Germinal center (tissue), 1 donor: ENCODE measurements at places on chromosomes 13 and 19.

GRCh38 chr13:100182900-100183490 is 94.1 kb downstream of the PCCA start:
- no peak for DNase-seq

DNA sequence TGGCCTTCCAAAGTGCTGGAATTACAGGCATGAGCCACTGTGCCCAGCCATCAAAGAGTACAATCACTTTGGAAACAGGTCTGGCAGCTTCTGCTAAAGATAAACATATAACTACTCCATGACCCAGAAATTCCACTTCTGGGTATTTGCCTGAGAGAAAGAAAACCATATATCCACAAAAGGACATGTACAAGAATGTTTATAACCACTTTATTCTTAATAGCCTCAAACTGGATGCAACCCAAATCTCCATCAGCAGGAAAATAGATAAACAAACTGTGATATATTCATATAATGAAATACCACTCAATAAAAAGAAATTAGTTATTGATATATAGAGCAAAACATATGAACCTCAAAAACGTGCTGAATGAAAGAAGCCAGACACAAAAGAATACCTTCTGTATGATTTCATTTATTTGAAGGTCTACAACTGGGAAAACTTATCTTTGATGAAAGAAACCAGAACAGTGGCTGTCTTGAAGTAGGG is 40.5 kb downstream of the TEX26 start:
- DNase-seq = no peak

- no peak for DNase-seq
Measured at GRCh38 chr19:46546194-46546896, 50.7 kb upstream of the PNMA8B start.

DNA sequence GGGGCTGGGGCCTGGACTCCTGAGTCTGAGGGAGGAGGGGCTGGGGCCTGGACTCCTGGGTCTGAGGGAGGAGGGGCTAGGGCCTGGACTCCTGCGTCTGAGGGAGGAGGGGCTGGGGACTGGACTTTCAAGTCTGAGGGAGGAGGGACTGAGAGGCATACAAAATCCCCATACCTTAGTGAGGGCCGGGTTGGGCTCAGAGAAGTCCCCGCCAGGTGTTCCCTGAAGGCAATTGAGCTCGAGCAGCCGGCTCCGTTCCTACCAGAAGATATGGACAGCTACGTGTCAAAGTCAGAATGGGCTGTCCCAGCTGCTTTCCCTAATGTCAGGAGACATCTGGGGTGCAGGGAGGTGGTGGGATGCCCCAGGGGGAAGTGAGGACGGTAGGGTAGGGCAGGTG is 9.5 kb downstream of the PHLDB3 start:
- no peak for DNase-seq

DNA sequence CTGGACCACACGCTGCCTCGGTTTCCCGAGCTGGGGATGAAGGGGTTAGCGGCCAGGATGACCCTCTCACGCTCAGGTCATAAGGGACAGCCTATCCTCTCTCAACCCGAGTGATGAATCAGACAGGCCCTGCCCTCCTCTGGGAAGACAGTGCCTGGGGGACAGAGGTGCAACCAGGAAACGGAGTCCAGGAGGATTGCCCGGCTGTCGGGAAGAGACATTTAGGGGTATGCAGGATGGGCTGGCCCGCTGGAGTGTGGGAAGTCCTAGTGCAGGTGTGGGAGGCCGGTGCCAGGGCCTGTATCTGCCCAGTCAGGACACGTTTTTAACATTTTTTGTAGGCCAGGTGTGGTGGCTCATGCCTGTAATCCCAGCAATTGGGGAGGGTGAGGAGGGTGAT is 8.3 kb downstream of the LSM7 start:
- DNase-seq = no peak

GRCh38 chr13:80242728-80243427 is 98.0 kb downstream of the SPRY2 start:
- no peak for DNase-seq

GRCh38 chr19:19224852-19225494 is 13.2 kb downstream of the NCAN start:
- DNase-seq = peak; percentile 89

GRCh38 chr13:94662274-94662945 is 49.9 kb downstream of the SOX21 start:
- DNase-seq = no peak

- DNase-seq = peak; percentile 67
Measured at GRCh38 chr19:45667620-45668341, at the start of gene GIPR. Gene GIPR (plus strand): TSS chr19:45668221. CDS start chr19:45669521, 1,300 bp downstream.

- no peak for DNase-seq
Measured at GRCh38 chr13:25901460-25902376, 150.1 kb downstream of the SHISA2 start.

GRCh38 chr13:62837895-62838294 is 1422.2 kb upstream of the PCDH20 start:
- DNase-seq = no peak

DNA sequence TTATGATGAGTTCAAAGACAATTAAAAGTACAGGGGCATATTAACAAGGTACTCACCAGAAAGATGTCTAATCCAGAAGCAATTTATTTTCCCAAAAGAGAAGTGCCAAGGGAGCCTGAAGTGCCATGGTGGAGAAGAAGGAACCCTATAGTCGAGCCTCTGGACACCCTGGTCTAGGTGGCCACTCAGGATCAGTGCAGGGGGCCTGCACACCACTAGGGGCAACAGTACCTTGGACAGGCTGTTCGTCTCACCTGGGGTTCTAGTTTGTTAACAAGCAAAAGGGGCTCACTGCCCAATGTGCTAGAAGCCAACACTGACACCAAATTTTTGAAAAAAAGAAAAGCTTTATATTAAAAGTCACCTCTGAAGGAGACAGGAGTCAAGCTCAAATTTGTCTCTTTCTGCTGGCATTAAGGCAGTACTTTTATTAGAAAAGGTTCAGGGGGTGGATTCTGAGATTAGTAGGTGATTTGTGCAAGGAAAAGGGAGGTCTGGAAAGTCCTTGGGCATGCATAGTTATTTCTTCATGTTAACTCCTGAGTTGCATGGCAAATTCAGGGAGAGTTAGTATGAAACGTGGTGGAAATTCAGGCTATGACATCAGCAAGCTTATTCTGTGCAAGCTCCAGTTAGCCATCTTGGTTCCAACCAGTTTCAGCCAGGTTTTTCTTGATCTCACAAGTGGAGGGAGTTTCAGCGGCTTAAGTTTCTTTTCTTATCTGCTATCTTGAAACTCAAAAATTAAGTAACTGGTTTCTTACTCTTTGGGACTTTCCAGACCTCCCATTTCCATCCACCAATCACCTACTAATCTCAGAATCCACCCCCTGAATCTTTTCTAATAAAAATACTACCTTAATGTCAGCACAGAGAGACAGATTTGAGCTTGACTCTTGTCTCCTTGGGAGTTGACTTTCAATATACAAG is 884 bp upstream of the CBY2 start:
- DNase-seq = no peak

DNA sequence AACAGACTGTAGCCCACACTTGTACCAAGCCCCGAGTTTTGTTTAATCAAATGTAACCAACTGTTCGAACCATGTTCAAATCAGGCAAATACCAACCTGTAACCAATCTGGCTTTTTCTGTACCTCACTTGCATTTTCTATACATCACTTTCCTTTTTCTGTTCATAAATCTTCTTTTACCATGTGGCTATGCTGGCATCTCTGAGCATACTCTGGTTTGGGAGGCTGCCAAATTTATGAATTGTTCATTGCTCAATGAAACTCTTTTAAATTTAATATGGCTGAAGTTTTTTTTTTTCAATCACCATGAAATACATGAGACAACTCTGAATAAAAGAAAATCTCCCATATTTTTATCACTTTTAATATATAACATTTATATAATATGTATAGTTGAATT is 256.1 kb downstream of the SLITRK6 start:
- DNase-seq = no peak

DNA sequence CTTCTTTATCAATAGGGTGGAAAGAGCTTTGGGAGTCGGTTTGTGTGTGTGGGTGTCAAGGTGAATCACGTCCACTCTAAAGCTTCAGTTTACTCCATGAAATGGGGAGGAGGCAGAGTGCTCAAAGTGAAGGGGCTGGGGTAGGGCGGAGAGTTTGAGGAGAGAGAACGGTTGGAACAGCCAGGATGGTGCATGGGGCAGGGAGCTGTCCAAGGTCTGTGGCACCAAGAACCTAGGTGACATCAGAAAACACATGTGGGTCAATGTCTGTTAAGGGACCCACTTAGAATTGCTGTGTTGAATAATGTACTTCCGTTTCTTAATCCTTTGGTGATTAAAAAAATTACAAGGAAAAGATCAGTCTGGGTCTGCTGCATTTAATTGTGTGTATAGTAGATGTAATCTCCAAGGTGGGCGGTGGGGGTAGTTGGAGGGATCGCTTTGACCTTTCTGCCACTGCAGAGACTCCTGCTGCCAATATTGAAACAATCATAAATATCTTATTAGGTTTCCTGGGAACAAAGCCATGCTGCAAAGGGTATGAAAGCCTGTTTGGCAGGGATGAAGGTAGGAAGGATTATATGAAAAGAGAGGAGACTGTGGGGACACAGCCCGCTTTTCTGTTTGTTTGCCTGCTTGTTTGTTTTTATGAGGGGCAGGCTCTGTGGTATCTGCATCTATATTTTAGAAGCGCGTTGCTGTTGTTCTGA is 122.3 kb downstream of the ATP8A2 start:
- DNase-seq = no peak

DNA sequence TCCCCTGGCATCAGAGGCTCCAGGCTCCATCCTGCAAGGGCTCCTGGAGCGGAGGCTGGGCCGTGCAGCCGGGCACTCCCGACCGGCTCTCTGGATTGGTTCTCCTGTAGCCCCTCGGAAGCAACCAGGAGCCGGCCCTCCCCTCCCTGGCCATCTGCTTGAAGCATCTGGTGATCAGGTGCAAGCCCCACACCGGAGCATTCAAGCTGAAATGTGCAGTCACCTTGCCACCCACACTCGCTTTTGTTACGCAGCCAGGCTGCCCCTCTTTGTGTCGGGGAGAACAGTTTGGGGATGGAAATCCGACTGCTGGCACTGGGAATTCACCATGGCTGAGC is 258.8 kb downstream of the ZNF536 start:
- DNase-seq = no peak
